ENCODE measurements at places on chromosomes 12 and 14. TPM values are rescaled to one million over a fixed set of nuclear protein-coding genes. Genes with fewer than 3 reads are reported as not detected.

SAMD15 gene
- total RNA-seq, result 3.3 TPM

ZNF891 gene
- 0.39 TPM for total RNA-seq

- no peak for DNase-seq
These were observed 108.8 kb upstream of the TSPAN8 start for GRCh38 chr12:71266606-71267005.

DNA sequence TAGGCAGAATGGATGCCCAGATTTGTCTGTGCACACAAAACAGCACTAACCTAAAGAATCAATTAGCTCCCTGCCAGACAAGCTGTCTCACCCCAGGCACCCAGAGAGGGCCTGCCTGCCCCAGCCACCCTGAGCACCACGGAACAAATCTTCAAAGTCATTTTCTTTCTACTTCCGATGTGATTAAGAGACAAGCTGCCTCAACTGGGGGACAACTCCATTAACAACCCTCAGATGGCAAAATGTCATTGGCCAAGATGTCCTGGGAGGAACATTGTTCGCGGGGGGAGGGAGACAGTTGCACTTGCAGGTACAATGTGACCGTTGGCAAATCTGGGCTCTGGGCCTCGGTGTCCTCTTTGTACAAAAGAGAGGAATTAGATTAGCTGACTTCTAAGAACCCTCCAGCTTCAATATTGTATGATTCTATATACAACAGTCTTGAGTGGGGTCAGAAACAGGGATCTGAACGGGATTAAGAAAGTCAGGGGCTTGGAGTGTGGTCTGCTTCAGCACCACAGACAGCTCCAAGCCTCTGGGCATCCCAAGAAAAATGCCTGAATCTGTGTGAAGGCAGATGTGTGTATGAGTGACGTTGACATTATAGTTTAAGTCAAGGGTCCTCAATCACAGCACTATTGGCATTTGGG is 42.8 kb upstream of the CMKLR1 start:
- no peak for DNase-seq
